Spinal cord (tissue), 10 donors: ENCODE measurements at places on chromosomes 1 and 21. TPM values are rescaled to one million over a fixed set of nuclear protein-coding genes. Genes with fewer than 3 reads are reported as not detected.
A peak's percentile ranks its signal among the peaks of the same experiment; 100 is the strongest.

DNA sequence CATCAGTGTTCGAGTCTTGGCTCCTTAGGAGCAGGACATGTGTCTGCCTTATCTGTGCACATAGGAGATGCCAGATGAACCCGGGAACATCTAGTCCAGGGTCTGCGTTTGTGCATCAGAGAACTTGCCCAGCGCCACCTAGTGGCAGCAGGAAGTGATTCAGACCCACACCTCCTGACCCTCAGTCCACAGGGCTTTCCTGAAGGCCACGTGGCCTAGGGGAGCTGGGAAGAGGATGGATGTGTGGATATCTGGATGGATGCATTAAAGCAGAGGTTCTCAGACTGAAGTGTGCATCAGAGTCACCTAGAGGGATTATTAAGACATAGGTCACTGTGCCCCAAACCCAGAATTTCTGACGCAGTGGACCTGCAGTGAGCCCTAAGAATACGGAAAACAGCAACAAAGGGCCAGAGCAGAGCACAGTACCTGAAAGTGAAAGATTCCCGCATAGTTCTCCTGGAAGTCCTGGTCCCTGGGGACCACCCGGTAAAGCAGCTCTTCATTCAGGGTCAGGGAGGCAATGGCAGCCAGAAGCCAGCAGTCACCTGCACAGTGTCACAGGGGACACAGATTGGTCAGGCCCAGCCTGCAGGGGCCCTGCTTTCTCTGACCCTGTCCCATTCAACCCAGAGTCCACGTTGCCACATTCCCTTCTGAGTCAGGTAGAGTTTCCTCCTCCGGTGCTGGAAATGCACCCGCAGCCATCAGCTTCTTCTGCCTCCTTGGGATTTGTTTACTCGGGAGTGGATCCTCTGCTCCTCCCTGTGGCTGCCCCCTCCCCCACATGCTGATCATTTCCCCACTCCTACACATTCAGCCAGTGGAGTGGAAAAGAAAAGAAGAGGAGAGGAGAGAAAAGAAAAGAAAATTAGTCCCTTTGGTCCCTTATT lies 37.0 kb downstream of the CAPN8 start:
- H3K36me3 ChIP-seq: no peaks in the 10 kb centered on the region
- H3K4me3 ChIP-seq: no peak overlapping the region
- H3K27ac ChIP-seq: no peak overlapping the region
- no peak for DNase-seq
- H3K4me1 ChIP-seq: peaks cover 5% of the 10 kb centered on the region

GRCh38 chr1:172089768-172090510 lies 248.6 kb downstream of the DNM3 start:
- H3K4me3 ChIP-seq: no peak overlapping the region
- no peak for DNase-seq
- H3K27me3 ChIP-seq: no peaks in the 10 kb centered on the region
- H3K4me1 ChIP-seq: no peaks in the 10 kb centered on the region
- no peak overlapping the region for H3K27ac ChIP-seq
- H3K36me3 ChIP-seq: no peaks in the 10 kb centered on the region

A3GALT2 gene
- total RNA-seq: not detected

GRCh38 chr21:37742532-37742931 lies 173.7 kb downstream of the KCNJ6 start:
- H3K27me3 ChIP-seq: no peaks in the 10 kb centered on the region
- H3K4me1 ChIP-seq: no peaks in the 10 kb centered on the region
- no peak overlapping the region for H3K27ac ChIP-seq
- no peak for DNase-seq

DNA sequence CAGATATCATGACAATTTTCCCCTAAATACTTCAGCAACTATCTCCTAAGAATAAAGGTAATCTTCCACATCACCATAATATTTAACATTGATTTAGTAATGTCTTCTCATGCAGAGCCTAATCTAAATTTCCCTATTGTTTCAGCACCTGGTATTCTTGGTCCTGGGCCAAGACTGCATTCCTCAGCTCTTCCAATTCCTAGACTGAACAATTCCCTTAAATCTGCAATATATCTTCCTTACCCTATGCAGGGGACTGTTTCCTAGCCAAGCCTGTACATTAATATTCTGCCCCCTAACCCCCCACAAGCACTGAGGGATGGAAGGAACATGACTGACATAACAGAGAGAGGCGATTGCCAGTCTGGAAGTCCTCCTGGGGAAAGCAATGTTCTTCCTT lies 28.7 kb upstream of the DISP1 start:
- H3K27ac ChIP-seq: no peak overlapping the region
- H3K27me3 ChIP-seq: no peaks in the 10 kb centered on the region
- peak; percentile 72 for DNase-seq
- no peak overlapping the region for H3K4me3 ChIP-seq
- no peaks in the 10 kb centered on the region for H3K36me3 ChIP-seq

DNA sequence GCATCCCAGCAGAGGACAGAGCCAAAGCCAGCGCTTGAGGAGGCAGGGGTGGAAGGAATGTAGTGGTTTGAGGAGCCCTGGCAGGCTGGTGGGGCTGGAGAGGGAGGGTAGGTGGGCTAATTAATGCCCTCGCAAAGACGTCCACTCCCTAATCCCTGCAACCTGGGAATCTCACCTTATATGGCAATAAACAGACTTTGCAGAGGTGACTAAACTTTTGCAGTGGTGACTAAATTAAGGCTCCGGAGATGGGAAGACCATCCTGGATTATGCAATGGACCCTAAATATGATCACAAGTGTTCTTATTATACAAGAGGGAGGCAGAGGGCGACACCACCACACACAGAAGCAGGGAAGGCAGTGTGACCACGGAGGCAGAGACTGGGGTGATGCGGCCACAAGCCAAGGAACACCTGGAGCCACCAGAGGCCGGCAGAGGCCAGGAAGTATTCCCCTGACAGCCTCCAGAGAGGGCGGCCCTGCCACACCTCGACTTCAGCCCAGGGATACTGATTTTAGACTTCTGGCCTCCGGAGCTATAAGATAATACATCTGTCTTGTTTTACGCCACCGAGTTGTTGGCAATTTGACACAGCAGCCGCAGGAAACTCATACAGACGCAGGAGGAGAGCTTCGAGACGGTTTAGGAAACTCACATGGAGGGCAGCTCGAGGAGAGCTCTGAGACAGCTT lies 23.1 kb upstream of the NPPB start:
- no peaks in the 10 kb centered on the region for H3K27me3 ChIP-seq
- DNase-seq: no peak
- H3K4me1 ChIP-seq: peaks cover 40% of the 10 kb centered on the region
- no peaks in the 10 kb centered on the region for H3K36me3 ChIP-seq
- peak overlapping the region; percentile 17 for H3K27ac ChIP-seq

DNA sequence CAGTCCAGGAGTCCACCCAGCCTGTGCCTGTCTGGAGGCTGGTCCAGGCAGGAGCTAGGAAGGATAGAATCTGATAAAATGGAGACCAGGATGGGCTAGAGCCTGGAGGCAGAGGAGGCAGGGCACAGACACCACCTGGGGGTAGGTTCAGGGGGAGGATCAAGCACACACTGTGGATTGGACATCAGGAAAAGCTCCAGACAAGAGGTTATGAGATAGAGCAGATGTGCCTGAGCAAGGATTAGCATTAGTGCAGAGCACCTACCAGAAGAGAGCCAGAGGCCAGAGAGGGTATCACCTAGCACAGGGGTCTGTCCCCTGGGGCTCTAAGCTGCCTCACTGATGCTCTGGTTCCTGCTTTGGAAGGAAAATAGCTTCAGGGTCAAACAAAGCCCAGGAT lies 216.7 kb upstream of the ZC3H12A start:
- H3K4me1 ChIP-seq: peaks cover 21% of the 10 kb centered on the region
- H3K36me3 ChIP-seq: no peaks in the 10 kb centered on the region
- H3K27ac ChIP-seq: no peak overlapping the region
- H3K27me3 ChIP-seq: peaks cover 13% of the 10 kb centered on the region
- DNase-seq: no peak

DNA sequence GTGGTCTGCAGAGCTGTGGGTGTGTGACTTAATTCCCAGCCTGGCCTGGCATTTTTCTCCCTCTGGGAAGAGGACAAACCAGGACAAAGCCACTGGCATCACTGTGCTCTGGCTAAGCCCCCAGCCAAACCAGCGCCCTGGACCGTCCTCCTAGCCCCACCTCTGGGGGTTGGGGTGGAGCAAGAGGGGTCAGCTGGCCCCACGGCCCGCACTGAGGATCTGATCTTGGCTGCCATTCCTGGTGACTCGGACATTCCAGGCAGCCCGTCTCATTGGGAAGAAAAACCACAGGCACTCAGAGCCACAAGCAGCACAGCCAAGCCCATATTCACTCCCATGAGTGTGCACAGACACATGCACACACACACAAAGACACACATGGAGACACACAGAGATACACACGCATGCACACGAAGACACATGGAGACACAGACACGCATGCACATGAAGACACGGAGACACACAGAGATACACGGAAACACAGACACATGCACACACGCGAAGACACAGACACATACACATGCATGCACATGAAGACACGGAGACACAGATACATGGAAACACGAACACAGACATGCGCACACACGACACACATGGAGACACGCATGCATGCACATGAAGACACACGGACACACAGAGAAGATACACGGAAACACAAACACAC lies 2.3 kb upstream of the MXRA8 start:
- peaks cover 2% of the 10 kb centered on the region for H3K36me3 ChIP-seq
- H3K4me1 ChIP-seq: peaks cover 61% of the 10 kb centered on the region
- H3K4me3 ChIP-seq: no peak overlapping the region
- H3K27me3 ChIP-seq: peaks cover 11% of the 10 kb centered on the region
- DNase-seq: no peak
- H3K27ac ChIP-seq: peak overlapping the region; percentile 91

HTR6 gene
- 0.89 TPM for total RNA-seq

- H3K27ac ChIP-seq: no peak overlapping the region
- H3K4me3 ChIP-seq: no peak overlapping the region
- no peaks in the 10 kb centered on the region for H3K27me3 ChIP-seq
- DNase-seq: no peak
These were observed 5.4 kb upstream of the SUMO3 start for GRCh38 chr21:44823179-44823660.

GRCh38 chr1:200139661-200140250 lies 112.2 kb downstream of the NR5A2 start:
- H3K4me3 ChIP-seq: no peak overlapping the region
- no peaks in the 10 kb centered on the region for H3K36me3 ChIP-seq
- no peak overlapping the region for H3K27ac ChIP-seq
- H3K4me1 ChIP-seq: no peaks in the 10 kb centered on the region

DNA sequence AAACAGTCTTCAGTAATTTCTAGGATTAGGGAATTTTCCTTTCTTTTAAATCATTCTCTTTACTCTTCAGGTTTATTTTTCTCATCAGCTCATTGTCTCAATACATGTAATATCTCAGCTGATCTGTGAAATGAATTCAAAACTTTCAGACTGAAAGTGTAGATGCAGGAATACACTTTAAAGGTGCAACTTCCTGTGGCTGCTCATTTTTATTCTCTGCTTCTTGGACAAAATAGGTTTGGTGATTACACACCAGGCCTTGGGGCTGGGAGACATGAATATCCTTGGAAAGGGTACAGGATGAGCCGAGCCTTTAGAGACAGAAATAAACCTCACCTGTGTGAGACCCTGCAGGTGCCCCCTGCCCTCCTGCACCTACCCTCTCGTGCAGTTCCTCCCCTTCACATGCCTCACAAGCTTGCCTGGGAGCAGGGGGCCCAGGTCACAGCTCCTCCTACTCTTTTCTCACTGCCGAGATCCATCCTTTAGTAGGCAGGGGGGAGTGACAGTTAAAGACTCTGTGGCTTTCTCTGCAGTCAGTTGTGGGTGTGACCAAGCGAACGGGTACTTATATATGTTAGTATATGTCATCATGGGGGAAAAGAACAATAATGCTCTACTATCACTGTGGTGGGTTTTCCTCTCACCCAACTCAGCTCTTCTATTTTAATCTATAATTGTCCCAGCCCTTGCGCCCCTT lies 23.6 kb downstream of the XCL2 start:
- DNase-seq: no peak
- no peaks in the 10 kb centered on the region for H3K27me3 ChIP-seq
- no peaks in the 10 kb centered on the region for H3K36me3 ChIP-seq
- H3K27ac ChIP-seq: no peak overlapping the region
- H3K4me1 ChIP-seq: no peaks in the 10 kb centered on the region

DNA sequence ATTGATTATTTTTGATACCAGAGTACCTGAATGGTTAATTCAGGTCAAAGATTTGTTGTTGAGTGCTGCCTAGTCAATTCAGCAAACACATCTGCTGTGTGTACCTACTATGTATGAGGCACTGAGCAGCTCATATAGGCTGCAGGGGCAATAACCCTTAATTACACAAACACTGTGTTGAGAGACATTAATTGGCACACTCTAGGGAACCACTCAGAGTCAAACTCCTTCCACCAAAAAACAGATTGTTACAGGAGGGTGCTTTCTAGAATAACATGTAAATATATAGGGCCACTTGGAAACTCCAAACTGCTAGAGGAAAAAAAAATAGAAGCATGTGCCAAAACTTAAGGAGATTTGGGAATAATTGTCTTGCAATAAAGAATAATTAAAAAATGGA lies 31.3 kb downstream of the UBE2U start:
- no peak for DNase-seq
- H3K36me3 ChIP-seq: no peaks in the 10 kb centered on the region
- no peaks in the 10 kb centered on the region for H3K4me1 ChIP-seq
- H3K27me3 ChIP-seq: no peaks in the 10 kb centered on the region
- H3K4me3 ChIP-seq: no peak overlapping the region

- H3K27me3 ChIP-seq: peaks cover 37% of the 10 kb centered on the region
- H3K4me1 ChIP-seq: peaks cover 46% of the 10 kb centered on the region
- peaks cover 25% of the 10 kb centered on the region for H3K36me3 ChIP-seq
These were observed 1.4 kb downstream of the RNF207 start for GRCh38 chr1:6207075-6207885.

DNA sequence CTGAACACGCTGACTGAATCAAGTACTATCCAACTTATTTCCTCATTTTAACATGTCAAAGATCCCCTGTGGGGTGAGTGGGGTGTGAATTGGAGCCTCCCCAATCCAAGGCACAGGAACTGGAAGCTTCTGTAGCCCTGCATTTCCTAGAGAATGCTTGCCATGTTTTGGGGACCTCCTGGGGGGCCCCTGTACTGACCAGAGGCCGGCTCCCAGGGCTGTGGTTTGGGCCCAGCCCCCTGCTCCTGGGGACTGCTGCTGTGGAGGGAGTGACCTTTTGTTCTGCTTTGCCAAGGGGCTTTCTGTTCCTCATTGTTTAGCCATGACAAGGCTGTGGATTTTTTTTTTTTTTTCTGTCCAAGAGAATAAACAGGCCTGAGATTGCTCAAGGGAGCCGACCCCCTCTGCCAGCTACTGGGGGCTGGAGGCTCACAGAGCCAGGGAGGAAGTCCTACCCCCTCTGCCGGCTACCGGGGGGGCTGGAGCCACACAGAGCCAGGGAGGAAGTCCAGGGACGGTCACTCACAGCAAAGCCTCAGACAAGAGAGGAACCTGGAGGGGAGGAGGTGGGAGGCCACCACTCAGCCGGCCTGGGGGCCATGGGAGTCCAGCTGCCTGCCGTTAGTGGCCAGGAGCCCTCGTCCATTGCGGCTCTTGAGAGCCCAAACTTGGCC lies 17.4 kb downstream of the TNFRSF1B start:
- no peak overlapping the region for H3K4me3 ChIP-seq
- peaks cover 50% of the 10 kb centered on the region for H3K4me1 ChIP-seq
- no peaks in the 10 kb centered on the region for H3K27me3 ChIP-seq
- peak overlapping the region; percentile 78 for H3K27ac ChIP-seq

KRTAP20-1 gene
- total RNA-seq: not detected
